ENCODE measurements at places on chromosomes 12 and 14.
A peak's percentile ranks its signal among the peaks of the same experiment; 100 is the strongest.

- no peak for DNase-seq
Observed at GRCh38 chr14:33833706-33834465, 117.0 kb downstream of the EGLN3 start.

- no peak for DNase-seq
Observed at GRCh38 chr12:120121766-120122293, 5.3 kb upstream of the RAB35 start.

DNA sequence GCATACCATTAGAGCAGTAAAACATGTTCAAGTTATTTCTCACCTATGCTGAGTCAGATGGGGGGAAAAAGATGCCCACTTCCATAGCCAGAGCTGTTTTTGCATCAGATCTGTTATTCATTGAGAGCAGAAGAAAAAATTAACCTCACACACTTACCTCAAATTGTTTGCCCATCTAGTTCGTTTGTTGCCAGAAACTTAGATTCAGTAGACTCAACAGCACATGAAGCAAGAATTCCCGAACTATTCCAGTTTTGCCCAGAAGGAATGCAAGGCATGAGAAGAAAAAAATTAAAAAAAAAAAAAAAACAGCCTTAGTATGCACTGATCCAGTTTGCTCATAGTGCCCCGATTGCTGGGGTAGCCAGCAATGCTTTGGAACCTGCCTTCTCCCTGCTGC is 12.4 kb upstream of the DPF3 start:
- DNase-seq = peak; percentile 93

DNA sequence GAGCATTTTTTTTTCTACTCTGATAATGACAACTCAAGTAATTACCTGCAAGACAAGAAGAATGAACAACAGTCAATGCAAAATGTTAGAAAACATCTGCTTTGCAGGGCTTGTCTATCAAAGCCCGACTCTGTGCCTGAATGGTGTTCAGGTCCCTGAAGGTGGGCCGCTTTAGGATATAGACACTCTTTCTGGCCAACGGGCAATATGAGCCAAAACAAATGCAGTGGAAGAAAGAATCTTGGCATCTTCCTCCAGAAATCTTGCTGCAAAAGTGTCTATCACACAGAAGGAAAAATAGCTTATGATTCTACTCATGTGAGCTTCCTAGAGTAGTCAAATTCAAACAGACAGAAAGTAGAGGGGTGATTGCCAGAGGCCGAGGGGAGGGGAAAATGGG is 32.7 kb downstream of the FOS start:
- DNase-seq = no peak

DNA sequence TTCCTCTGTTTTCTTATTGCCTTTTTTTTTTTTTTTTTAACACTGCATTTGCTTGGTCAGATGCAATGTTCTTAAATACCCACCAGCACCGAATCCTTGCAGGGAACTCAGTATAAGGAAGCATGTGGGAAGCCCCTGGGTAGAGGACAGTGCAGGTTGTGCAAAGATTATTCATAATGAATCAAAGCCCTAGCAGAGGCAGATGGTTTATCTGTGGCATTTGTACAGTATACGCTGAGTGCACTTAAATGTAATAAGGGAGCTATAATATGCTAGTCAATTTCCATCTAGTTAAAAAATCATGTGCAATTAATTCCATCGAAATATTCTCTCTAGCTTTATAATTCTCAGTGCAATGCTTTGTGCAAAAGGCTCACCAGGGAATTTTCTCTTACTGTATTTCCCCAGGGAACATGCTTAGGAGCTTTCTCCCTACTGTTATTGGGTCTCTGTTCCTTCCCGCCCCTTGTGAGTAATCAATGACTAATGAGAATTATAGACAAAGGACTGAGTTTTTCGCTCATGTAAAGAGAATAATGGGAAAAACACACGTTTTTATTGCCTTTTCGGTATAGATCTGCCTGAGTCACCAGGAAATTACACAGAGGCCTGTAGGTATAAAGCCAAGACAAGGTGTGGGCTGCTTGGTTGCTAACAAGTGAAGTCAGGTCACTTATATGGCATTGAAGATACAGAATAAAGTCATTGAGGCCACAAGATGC is 1214.3 kb upstream of the TMEM132C start:
- DNase-seq = peak; percentile 68

DNA sequence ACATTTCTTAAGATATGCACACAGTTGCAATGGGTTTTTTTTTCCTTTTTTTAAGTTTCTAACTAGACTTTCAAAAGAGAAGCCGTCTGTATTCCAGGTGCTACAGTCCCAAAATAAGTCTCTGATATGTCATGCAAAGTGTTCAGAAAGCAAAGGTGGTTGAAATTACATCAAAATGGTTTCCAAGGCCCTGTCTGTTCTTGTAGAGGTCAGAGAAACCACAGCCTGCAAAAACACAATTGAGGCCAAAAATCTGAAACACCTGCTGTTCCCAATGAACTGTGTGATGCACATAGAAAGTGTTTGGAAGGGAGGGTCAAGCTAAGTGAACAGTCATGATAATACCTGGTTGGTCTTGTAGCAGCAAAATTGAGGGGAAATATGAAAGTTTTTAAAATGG is 91.0 kb downstream of the VRK1 start:
- DNase-seq = no peak

DNA sequence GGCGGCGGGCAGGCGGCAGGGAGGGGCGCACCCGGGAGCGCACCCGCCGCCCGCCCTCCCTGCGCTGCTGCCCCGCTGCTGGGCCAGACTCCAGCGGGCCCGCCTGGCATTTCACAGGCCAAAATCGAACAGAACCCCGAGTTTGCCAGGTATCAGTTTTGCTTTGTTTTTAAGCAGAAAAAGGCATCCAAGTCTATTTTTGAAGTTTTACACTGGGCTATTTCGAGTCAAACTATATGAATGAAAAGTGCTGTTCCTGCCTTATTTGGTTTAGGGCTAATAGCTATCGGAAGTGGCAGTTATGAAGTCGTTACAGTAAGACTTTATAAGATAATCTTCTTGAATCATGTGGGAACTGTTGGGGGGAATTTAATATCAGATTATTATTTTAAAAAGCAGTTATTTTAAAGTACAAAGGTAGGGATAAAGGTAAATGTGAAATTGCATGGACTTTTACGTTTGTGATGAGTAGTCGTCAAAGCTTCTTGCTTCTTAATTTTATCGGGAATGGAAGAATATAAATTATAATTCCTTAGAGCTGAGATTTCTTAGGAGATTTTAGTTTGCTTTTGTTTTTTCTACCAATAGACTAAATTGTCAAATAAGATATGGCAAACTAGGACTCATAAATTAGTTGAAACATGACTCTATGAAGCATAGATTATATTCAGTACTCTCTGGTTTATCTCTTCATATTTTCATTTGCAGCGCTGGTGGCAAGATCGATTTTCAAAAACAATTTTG is 1.1 kb downstream of the MSRB3 start:
- DNase-seq = no peak

- no peak for DNase-seq
Observed at GRCh38 chr12:29638528-29638927, 141.0 kb upstream of the OVCH1 start.

- no peak for DNase-seq
Observed at GRCh38 chr12:58249610-58250009, 308.2 kb downstream of the ATP23 start.

- no peak for DNase-seq
Observed at GRCh38 chr12:104953323-104953722, 4.8 kb downstream of the SLC41A2 start.

GRCh38 chr12:2084553-2085296 is 31.9 kb downstream of the CACNA1C start:
- DNase-seq = peak; percentile 87

- peak; percentile 60 for DNase-seq
Observed at GRCh38 chr12:6376079-6376869, 911 bp upstream of the SCNN1A start.

DNA sequence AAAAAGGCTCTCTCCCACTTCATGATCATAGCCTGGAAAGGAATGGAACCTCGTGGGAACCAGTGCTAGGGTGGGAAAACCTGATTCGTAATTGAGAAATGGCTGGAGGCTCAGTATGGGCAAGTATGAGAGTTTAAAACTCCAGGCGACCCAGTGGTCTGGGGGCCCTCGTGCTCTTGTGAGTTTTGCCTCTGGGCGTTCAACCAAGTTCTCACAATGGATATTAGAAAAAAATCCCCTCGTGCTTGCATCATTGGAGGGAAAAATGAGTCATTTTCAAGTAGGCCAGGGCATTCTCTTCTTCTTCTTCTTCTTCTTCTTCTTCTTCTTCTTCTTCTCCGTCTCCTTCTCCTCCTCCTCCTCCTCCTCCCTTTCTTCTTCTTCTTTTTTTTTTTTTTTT is 39.0 kb downstream of the GPR68 start:
- DNase-seq = peak; percentile 2

DNA sequence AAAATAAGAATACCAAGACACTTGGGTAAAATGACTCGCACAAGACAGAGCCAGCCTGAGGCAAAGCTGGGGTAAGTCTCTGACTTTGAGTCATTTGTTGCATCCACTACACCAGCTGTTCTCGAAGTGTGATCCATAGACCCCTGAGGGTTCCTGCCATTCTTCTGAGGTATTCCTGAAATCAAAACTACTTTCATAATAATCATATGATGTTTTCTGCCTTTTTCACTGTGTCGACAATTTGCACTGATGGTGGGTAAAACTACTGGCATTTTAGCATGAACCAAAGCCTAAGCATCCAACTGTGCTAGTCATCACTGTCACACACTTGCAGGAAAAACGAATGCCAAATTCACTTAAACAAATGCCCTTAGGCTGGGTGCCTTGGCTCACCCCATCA is 135.5 kb upstream of the FUT8 start:
- DNase-seq = peak; percentile 60

DNA sequence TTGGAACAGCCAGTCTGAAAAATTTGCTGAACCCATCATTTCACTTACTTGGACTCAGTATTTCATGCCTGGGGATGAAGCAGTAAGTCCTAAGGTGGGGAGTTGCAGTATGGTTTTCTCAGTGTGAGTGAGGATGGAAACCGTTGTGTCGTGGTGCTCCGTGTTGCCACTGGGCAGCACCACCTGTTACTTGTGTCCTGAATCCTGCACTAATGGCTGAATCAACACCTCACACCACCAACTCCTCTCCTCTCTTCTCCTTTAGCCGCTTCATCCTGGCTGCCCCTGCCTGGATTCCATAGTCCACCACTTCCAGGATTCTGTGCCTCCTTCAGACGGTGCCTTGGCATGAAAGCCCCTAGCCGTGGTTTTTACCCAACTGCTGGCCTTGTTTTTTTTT is 3.0 kb upstream of the EP400 start:
- DNase-seq = no peak

DNA sequence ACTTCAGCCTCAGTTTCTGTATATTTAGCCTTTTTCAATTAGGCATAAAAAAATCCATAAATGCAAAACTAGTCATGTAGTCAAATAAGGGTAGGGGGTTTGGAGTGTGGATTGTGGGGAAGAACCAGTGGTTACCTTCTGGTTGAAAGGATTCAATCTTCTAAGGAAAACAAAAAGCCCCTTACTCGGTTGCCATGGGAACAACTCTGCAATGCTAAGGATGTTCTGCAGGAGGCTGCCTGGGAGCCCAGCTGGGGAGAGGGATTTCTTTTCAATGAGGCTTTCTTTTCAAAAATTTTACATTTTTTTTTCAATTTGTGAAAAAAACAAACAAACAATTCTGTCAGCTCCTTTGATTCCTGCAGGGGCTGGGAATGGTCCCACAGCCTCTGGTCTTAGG is 67.2 kb downstream of the SLC8A3 start:
- no peak for DNase-seq

DNA sequence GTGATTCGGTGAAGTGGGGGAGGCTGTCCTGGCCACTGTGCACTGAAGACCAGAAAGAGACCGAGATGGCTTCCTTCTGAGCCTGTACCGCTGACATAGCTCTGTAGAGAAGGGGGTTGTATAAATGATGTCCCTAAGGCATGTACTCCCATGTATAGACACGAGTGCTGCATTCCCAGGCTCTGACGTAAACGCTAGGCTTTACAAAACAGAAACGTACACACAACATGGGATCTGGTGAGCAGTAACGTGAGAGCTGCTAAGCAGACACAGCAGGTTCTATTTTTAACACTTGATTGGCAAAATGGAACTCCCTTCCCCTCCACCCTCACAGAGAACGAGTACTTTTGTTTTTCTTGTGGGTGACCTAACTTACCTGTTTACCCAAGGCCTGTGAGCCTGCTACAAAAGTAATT is 35.9 kb downstream of the ACADS start:
- peak; percentile 95 for DNase-seq

DNA sequence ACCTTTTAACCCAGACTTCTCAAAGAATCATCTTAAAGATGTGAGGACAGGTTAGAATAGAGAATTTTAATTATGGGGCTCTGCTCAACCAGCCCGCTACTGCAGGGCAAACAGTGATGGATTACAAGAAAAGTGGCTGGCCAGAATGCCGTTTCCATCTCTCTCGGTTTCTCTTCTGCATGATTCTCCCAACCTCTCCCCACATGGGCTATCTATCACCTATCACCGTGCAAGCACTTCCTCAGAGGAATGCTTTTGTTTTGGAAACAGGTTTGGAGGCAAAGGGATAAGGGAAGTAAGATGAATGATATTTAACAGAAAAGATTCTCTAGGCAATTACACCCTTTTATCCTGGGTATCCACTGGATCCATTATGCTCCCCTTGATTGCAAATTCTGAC is 37.4 kb upstream of the PHC1 start:
- DNase-seq = no peak

- no peak for DNase-seq
Observed at GRCh38 chr12:62512901-62513300, 46.3 kb downstream of the MON2 start.

- DNase-seq = no peak
Observed at GRCh38 chr12:1865284-1865866, 45.0 kb downstream of the LRTM2 start.

DNA sequence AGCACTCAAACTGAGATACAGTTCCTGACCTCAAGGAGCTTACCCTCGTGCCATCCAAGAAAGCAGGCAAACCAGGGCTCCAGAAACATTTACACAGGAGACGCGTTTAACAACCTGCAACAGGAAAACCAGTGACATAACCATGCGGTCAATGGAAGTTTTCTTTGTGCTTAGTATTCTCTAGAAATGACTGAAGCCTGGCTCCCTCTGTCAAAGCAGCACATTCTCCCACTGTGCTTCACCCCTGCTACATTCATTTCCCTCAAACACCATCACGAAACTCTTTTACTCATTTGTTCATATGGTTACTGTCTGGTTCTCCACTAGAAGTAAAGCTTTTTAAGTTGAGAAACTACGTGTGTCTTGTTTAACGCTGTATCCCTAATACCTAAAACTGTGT is 161.3 kb upstream of the CCND2 start:
- no peak for DNase-seq

DNA sequence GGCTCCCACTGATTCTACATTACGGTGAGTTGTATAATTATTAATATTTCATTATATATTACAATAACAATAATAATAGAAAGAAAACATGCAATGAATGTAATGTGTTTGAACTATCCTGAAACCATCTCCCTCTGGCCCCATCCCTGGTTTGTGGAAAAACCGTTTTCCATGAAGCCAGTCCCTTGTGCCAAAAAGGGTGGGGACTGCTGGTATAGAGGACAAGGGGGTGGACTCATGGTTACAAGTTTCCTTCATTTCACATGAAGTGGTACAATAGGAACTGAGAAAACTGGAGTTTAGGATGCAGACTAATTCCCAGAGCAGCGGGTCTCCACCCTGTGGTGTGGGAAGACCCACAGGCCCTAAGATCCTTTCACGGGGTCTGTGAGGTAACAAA is 3.0 kb upstream of the C1RL start:
- no peak for DNase-seq

- no peak for DNase-seq
Observed at GRCh38 chr12:3014641-3015040, 55.4 kb downstream of the TEAD4 start.

Measured in fibroblast of skin of scalp (primary cell).